H54 (cell line): ENCODE measurements at places on chromosomes 1 and 21.

- DNase-seq, result no peak
Measured at GRCh38 chr1:65825741-65826140, 33.0 kb downstream of the PDE4B start.

DNA sequence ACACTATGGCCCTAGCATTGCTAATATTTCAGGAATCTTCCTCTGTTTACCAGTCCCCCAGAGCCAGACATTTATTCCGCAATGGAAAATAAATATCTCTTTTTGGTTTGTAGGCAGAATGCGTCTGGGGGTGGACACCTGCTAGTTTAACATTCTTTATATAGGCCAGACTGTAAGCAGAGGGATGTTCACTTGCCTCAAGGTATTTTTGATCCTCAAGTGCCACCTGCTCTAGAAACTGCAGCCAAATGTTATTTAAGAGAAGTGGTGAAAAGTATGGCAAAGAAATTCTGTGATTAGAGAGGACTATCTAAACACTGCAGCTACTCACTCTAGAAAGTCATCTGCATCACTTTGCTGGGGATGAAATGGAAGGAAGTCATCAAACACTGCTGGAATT is 164.7 kb downstream of the NEGR1 start:
- DNase-seq, result no peak

GRCh38 chr1:115262886-115263285 is 75.2 kb downstream of the NGF start:
- DNase-seq, result no peak

GRCh38 chr1:198939286-198939685 is 300.4 kb downstream of the PTPRC start:
- DNase-seq, result no peak
